ENCODE measurements at places on chromosomes 1 and 21.

DNA sequence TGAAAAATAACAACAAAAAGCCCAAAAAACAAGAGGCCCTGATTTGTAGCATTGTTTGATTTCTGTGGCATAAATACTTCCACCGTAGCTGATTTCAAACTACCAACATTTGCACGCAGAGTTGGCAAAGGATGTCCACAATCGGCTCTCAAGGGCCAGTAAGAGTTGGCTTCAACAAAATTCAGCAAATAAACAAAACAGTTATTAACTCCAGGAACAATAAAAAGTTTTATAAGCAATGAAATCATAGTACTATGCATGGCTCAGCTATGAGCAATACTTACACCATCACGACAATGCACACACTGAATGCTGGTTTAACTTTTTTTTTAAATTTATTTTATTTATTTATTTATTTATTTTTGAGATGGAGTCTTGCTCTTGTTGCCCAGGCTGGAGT is 8.7 kb upstream of the COX20 start:
- no peak for DNase-seq

- DNase-seq = no peak
Measured at GRCh38 chr1:190747704-190748103, 270.0 kb upstream of the BRINP3 start.

- no peak for DNase-seq
Measured at GRCh38 chr21:45056296-45056904, 18.0 kb upstream of the ADARB1 start.

- no peak for DNase-seq
Measured at GRCh38 chr1:202264726-202265125, 71.1 kb downstream of the LGR6 start.

DNA sequence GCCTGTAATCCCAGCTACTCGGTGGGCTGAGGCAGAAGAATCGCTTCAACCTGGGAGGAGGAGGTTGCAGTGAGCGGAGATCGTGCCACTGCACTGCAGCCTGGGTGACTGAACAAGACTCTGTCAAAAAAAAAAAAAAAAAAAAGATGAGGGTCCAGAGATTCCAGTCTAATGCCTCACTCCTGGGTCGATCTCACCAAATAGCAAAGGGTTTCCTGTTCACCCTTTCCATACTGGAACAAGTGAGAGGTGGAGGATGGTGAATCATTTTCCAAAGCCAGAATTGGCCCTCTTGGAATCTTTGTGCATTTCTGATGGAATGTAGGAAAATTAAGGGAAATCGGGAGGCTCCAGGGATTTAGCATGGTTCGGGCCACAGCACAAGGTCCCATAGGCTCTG is 58.1 kb upstream of the ZNF648 start:
- DNase-seq = no peak

- DNase-seq = no peak
Measured at GRCh38 chr1:167216809-167217208, 3.9 kb upstream of the POU2F1 start.

GRCh38 chr1:23366146-23366545 is 3.5 kb downstream of the ZNF436 start:
- DNase-seq = no peak

- peak; percentile 65 for DNase-seq
Measured at GRCh38 chr1:59020151-59020997, 236.5 kb upstream of the JUN start.

GRCh38 chr1:17521946-17522612 is 17.4 kb upstream of the ARHGEF10L start:
- no peak for DNase-seq

DNA sequence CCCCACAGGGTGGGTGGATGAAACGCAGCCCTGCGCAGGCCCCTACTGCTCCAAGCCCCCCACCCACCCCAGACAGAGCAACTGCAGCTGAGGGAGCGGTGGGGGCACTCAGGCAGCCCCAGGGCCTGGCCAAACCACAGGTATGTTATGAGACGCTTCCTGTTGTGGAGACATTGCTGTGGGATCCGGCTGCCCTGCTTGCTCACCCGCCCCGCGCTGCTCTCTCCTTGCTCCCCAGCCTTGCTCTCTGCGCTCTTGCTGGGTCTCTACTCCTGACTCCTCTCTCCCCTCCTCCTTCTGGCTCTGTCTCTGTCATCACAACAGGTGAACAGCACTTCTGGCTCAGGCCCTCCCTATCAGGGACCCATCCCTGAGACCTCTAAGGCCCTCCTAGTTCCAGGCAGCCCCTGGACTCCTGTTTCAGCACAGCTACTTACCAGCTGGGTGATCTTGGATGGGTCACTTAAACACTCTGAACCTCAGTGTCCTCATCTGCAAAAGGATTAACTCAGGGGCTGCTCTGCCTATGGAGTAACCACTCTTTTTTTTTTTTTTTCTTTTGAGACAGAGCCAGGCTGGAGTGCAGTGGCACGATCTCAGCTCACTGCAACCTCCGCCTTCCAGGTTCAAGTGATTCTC is 15.9 kb downstream of the COL8A2 start:
- DNase-seq = no peak

- DNase-seq = no peak
Measured at GRCh38 chr21:40186045-40186444, 318.8 kb downstream of the PCP4 start.

DNA sequence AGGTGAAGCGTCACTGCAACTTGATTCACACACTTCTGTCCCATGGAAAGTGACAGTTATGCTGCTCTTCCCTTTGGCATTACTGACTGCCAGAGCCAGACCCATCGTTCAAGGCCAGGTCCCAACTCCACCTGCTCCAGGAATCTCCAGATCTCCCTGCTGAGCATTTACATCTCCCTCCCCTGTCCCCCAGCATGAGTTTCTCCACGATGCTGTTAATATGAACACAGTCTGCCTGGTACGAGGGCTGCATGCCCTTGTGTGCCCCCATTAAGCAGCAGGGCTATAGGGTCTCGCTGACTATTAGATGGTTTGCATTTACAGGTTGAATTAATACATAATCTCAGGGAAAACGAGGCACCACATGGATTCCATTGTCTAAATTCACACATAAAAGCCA is 4.3 kb downstream of the F3 start:
- DNase-seq = no peak

- DNase-seq = no peak
Measured at GRCh38 chr1:59008599-59009347, 224.9 kb upstream of the JUN start.

- DNase-seq = no peak
Measured at GRCh38 chr1:58934706-58935105, 150.9 kb upstream of the JUN start.

- no peak for DNase-seq
Measured at GRCh38 chr1:207049974-207050391, 1.0 kb downstream of the YOD1 start.

GRCh38 chr1:41490911-41491310 is 6.4 kb upstream of the EDN2 start:
- no peak for DNase-seq

GRCh38 chr1:26555550-26555981 is 26.0 kb downstream of the RPS6KA1 start:
- DNase-seq = no peak

GRCh38 chr1:226672339-226672762 is 66.7 kb downstream of the ITPKB start:
- DNase-seq = no peak

DNA sequence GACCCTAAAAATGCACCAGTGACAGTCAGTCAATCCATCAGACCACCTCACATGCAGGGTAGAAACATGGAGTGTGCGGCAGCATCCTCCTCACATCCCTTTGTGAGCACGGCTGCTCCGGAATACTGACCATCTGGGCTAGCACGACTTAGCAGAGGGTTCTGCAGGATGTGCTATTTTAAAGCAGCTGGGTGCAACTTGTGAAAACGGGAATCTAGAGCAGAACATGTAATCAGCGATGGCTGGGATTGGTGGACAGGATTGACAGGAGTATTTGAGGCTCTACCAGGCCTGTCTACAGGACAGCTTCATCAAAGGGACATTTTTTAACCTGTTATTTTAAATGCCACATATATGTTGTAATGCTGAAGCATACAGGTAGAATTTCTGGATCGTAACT is 16.8 kb upstream of the PLEKHM2 start:
- no peak for DNase-seq

GRCh38 chr1:107559881-107560280 is 405.1 kb downstream of the VAV3 start:
- DNase-seq = no peak

GRCh38 chr1:12678820-12679219 is 34.9 kb downstream of the AADACL4 start:
- DNase-seq = no peak

DNA sequence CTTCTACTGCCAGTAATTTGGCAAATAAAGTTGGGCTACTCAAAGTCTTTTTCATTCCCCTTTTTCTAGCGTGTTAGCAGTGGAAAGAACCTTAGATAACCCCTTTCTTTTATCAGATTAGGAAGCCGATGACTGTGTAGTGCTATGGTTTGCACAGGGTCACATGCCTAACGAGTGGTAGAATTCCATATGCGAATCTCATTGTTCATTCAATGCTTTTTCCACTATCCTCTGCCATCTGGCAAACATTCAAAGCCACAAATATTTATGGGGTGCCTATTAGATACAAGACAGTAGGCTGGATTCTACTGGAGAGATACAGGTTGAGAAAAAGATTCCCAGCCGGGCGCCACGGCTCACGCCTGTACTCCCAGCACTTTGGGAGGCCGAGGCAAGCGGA is 14.9 kb upstream of the IER5 start:
- DNase-seq = no peak

DNA sequence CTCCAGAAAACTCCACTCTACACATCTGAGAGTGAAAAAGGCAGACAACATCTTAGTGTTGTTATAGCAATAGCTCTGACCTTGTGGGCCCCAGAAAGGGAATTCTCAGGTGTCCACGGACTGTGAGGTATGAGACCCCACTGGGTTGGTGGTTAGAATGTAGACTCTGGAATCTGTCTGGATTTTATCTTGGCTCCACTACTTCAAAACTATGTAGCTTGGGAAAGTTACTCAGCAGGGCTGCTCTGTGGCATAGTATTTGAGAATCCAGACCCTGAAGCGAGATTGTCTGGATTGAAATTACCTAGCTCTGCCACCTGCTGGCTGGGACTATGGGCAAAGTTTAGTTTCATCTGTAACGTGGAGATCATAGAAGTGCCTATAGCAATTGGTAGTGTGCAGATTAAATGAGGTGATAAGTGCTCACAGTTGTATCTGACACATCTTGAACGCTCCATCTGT is 25.8 kb downstream of the PRDM2 start:
- DNase-seq = peak; percentile 11

DNA sequence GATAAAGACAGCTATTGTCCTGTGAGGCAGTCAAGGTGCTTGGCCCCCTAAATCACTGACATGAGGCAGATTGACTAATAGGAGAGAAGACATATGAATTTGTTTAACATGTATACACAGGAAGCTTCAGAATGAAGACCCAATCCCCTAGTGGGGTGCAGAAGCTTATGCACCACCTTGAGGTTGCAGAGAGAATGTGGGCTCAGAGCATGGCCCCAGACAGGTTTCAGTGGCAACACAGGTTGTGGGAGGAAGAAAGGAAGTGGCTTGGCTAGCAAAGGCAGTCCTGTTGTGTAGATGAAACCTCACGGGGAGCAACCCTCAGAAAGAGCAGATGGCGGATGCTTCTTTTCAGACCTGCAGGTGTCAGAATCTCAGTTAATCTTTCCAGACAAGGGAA is 37.0 kb upstream of the PARP1 start:
- DNase-seq = no peak

DNA sequence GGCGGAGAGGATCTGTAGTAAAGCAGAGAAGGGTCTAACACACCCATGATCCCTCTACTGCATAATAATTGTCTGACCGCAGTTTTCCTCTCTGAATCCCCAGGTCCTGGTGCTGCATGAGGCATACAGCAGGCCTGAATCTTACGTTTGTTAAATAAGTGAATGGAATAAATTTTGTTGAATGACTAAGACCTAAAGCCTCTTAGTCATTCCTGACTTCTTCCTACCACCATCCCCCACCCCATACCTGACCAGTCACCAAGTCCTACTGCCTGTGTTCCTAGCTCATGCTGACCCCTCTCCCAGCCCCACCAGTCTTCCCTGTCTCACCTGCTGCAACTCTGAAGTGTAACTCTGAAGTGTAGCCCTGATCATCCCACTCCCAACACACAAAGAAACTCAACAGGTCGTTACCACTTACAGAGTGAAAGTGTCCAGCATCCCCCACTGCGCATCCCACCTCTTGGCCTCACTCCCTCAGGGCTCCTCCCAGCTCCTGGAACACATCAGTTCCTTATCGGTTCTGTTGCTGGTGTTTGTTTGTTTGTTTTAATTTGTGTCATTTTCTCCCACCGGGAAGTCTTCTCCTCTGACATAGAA is 9.7 kb downstream of the GJA5 start:
- DNase-seq = no peak

DNA sequence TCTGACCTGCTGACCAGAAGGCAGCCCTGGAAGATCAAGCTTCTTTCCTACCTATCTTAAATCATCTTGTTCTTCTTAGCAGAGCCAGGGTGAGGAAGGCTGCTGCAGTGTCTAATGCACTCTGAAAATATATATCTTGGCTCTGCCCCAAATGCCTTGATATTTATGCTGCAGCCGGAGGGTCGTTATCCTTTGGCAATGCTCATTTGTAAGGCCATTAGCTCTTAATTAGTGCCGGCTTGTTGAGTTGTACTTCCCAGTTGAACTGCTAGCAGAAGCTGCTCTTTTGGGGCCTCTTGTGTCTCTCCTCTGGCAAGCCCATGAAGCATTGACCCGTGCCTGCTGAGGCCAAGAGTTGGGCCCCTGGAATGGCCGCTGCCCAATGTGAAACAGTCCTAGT is 4.2 kb upstream of the GNL2 start:
- DNase-seq = no peak

DNA sequence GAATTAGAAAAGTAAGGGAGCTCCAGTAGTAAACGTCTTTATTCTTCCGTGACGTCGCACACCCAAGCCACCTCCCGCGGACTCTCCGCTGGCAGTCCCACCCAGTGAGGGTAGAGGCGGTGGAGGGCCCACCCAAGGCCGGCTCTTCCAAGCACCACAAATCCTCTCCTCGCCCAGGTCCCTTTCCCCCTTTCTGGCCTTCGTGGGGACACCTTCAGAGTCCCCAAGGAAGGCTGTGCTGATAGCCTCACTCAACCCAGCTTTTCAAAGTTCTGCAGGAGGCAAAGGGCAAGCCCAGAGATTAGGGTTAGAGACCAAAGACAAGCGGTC is 349 bp upstream of the GPN2 start:
- DNase-seq = no peak

- DNase-seq = no peak
Measured at GRCh38 chr1:168386949-168387586, 106.4 kb downstream of the TBX19 start.

- DNase-seq = no peak
Measured at GRCh38 chr1:235639226-235640205, 10.1 kb downstream of the GNG4 start.

GRCh38 chr1:17137441-17137840 is 18.2 kb upstream of the PADI2 start:
- DNase-seq = no peak
